ENCODE measurements at places on chromosomes 12 and 14.

- no peak for DNase-seq
These were observed 696.8 kb upstream of the LRFN5 start for GRCh38 chr14:40909906-40910305.

DNA sequence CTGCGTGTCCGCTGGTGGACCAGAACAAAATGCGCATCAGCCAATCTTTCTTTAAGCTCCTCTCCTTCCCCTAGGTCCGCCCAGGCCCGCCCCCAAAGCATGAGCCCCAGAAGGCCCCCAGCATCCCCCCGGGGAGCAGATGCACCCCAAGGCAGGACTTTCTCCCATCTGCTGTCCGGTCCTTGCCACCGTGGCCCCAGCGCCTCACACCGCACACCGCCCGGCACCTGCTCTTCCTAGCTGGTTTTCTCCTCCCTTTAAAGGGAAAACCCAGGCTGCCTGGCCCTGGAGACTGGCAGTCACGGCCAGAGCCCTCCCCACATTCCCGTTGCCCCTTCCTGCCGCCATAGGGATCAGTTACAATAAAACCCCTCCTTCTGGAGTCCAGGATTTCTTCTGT is 30.2 kb downstream of the RIMBP2 start:
- no peak for DNase-seq

GRCh38 chr12:100789146-100789545 is 5.4 kb upstream of the ANO4 start:
- peak; percentile 49 for DNase-seq

- DNase-seq, result peak; percentile 61
These were observed 166.0 kb downstream of the SLC38A4 start for GRCh38 chr12:46659824-46660223.

DNA sequence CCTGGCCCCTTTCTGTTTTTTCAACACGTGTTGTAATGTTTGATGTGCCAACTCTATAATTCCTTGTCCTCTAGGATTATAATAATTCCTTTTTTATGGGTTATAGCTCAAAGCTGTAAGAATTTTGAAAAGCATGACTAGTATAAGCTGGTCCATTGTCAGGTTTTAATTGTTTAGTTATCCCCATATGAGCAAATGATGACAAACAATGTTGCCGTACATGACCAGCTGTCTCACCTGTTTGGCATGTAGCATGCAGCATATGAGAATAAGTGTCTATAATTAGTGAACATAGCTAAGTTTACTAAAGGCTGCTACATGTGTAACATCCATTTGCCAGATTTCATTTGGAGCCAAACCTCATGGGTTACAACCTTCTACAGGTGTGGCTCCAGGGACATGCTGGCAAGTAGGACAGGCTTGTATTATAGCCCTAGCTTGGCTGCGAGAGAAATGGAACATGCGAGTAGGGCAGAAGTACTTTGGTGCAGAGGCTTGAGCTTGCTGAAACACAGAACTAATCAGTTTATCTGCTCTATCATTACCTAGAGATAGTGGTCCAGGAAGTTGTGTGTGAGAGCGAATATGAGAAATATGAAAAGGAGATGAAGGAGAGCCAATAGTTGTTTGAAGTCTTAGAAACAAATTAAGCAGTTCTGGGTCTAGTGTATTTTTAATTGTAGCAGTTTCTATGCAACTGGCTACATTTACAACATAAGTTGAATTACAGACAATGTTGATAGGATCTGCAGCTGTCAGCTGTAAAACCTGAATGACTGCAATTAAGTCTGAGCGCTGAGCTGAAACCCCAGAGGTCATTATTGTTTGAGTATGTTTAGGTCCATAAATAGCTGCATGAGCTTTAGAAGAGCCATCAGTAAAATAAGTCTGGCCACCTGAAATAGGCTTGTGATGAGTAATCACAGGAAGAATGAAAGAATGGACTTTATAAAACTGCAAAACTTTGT is 22.6 kb upstream of the MAPKAPK5 start:
- DNase-seq, result no peak

- no peak for DNase-seq
These were observed 41.9 kb upstream of the POC1B start for GRCh38 chr12:89567691-89568239.

GRCh38 chr14:103733651-103734050 is 18.0 kb downstream of the ZFYVE21 start:
- DNase-seq, result no peak

DNA sequence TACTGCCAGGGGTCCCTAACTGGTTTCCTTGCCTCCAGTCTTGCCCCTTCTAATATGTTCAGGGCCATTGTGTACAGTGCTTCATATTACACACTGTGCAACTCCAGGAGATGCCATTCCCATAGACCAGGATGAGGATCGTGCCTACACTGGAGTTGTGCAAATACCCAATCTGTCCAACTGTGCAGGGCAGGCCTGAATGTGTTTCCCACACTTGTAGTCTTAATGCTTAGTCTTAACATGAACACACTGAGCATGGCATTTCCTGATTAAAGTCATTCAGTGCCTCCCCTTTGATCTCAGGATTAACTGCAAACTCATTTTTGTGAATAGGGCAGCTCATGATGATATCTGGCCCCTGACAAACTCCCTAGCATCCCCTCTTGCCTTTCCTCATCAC is 165.5 kb downstream of the TTC8 start:
- no peak for DNase-seq

- no peak for DNase-seq
These were observed 151.3 kb downstream of the PAH start for GRCh38 chr12:102765736-102766135.

GRCh38 chr14:74756326-74756725 is 6.8 kb upstream of the YLPM1 start:
- no peak for DNase-seq

GRCh38 chr14:43535231-43535838 is 971.7 kb downstream of the FSCB start:
- DNase-seq, result no peak

DNA sequence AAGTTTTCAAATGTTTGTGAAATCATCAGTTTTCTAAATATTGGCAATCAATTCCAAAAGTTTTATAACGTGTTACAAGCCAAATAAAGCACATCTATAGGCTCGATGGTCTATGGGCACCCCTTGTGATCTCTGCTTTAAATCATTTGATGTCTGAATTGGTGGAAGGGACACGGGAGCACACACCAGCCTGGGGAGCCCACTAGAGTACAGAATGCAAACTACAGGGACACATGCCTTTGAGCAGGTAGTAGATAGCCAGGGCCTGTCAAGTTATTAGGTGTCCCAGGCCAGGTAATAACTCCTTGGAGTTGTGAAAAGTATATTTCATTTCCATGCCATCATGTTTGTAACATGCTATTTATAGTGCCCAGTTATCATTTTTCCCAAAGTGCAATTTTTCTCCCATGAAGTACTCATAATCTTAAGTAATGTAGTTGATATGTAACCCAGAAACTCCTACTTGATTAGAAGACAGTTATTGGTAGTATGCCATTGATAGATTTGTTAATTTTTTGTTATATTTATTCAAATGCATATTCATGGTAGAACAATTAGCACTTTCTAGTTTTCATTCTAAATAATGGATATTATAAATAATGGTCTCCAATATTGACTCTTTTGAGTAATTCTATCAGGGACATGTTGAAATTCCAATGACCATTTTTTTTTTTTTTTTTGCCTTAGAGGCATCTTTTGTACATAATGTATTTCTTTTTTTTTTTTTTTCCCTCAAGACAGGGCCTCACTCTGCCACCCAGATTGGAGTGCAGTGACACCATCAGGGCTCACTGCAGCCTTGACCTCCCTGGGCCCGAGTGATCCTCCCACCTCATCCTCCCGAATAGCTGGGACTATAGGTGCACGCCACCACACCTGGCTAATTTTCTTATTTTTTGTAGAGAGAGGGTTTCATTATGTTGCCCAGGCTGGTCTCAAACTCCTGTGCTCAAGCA is 96.9 kb upstream of the FGD4 start:
- peak; percentile 51 for DNase-seq

GRCh38 chr12:119687406-119687805 is 19.5 kb downstream of the PRKAB1 start:
- DNase-seq, result no peak

DNA sequence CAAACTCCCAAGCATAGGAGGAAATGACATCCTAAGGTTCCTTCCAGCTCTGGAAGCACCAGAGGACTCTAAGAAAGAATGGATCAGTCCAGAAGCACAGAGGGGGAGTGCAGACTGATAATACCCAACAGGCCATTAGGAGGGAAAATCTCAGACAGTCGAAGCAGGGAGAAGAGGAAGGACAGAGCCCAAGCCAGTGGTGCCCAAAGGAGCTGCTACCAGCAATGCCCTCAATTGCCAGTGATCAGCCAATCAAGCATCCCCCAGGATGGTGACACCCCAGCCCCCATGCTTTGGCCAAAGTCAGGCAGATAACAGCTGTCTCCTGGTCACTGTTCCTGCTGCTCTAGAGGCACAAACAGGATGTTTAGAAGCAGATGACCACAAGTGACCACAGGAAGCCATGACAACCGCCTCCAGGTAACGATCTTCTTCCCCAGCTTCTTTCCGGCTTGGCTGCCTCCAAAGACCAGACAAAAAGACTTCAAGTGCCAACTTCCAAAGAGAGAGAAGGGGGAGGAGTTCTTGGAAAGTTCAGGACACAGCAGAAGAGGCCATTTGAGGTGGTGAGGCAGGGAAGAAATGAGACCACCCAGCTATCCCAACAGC is 16.2 kb downstream of the PXN start:
- DNase-seq, result no peak

DNA sequence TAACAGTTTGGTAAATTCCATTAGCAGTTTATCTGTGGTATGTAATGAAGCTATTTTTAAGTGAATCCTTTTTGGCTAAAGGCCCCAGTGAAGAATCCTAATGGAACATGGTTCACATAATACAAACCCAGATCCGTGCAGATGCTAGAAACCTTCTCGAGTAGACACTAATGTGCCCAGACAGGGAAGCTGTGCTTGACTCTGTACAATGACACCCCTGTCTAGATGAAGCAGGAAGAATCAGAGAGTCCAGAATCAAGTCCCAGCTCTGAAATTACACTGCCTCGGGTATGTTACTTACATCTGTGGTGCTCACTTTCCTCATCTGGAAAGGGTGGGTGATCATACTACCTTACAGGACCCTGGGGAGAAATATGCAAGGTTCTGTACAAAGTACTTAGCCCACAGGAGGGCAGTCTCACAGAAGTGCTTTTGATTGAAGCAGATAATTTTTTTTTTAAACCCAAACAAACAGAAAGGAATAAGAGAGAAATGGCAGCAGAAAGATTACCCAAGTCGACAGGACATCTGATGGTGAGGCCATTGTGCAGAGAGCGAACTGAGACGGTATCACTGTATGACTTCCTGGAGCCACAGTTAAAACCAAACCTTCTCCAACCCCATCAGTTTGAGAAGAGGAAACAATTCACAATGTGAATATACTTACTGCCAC is 8.5 kb downstream of the CRACR2A start:
- no peak for DNase-seq

DNA sequence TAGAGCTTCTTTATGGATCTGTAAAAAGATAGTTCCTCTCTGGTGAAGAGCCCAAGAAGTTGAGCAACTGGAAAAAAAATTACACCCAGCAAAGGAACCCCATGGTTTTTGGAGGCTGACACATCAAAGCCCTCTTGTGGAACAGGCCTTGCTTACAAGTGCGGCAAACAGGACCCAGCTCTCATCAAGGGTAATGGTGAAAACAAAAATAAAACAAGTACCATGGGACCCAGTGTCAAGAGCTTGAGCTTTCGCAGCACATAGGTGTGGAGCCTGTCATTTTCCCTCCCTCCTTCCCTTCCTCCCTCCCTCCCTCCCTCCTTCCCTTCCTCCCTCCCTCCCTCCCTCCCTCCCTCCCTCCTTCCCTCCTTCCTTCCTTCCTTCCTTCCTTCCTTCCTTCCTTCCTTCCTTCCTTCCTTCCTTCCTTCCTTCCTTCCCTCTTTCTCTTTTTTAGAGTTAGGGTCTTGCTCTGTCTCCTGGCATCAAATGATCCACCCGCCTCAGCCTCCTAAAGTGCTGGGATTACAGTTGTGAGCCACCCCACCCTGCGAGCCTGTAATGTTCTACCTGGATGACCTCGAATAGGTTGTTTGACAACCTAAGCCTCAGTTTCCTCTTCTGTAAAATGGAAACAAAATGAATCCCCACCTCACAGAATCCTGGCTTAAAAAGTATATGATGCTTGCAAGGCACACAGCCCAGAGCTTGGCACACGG is 114.3 kb upstream of the RPH3A start:
- DNase-seq, result no peak

GRCh38 chr14:94484481-94484880 is 8.5 kb upstream of the SERPINA9 start:
- no peak for DNase-seq

DNA sequence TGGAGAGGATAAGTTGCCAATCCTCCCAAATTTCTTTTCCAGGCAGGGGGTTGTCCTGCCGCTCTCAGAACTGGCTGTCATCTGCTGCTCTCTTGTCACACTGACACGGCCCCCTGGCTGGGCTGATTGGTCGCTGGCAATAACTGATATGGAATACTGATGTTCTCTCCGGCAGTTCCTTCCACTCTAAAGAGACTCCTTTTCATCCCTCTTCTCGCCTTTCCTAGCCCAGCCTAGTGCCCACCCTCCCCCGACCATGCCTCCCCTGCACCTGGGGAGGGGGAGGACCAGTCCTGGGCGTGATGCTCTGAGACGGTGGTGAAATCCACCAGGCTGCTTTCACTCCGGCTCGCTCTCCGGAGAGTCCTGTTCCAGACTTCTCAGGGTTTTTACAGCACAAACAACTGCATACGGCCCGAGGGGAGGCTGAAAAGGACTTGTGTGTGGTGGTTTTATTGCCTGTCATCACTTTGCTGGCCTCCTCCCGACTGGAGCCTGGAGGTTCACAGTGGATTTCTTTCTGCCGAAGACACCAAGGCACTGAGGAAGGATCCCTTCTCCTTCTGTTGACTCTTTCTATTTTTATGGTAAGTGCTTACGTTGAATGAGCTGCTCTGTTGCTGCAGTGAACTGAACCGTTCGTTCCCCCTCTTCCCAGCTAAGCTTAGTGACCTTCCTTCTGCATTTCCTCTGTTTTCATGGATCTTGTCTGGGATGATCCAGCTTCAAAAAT is at the start of gene ANO4:
Gene ANO4 (plus strand): TSS at position 336 of the 733 bp plus-strand sequence. CDS start 107,010 bp downstream, outside the sequence.
- DNase-seq, result no peak

DNA sequence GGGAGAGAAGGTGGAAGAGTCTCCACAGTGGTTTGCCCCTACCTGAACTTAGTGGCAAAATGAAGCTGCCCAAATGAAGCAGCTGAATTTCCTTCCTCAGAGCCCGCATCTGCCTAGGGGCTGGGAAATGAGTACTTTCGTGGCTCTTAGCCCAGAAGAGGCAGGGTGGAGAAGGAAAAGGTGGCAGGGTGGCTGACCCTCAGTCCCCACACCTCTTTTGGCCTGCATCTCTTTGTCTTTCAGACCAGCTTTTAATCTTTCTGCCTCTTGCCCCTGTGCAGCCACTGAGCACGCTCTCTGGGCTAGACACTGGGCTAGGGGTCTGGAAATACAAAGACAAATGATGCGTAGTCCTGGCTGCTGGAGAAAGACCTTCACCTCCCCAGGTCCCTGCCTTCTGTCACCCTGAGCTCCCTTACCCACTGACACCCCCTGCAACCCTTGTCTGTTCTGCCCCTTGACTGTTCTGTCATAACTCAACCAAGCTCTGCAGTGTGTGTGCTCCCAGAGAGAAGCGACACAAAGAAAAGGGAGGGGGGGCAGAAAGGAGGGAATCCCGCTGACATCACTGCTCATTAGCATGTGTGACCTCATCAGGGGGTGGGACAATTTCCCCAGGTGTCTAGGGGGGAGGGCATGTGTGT is 371 bp upstream of the REM2 start:
- peak; percentile 44 for DNase-seq

- DNase-seq, result no peak
These were observed 55.1 kb upstream of the BCL11B start for GRCh38 chr14:99327050-99327449.
